Vagina (tissue), 2 donors: ENCODE measurements at places on chromosomes 1 and 21.

GRCh38 chr1:100671601-100672000 is 47.9 kb upstream of the VCAM1 start:
- DNase-seq, result no peak

DNA sequence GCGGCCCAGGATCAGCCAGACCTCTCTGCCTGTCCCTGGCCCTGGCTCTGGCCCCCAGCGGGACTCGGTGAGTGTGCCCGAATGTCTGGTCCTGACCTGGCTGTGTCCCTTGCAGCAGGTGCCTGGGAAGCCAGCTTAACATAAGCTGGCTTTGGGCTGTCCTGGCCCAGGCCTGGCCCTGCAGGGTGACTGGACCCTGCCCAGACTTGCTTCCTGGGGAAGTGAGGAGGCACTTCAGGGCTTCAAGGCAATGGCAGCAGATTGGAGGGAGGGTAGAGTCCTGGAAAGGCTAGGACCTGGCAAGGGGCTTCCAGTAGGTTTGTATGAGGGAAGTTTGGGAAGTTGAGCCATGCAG is 16.4 kb downstream of the RPS6KA1 start:
- no peak for DNase-seq

DNA sequence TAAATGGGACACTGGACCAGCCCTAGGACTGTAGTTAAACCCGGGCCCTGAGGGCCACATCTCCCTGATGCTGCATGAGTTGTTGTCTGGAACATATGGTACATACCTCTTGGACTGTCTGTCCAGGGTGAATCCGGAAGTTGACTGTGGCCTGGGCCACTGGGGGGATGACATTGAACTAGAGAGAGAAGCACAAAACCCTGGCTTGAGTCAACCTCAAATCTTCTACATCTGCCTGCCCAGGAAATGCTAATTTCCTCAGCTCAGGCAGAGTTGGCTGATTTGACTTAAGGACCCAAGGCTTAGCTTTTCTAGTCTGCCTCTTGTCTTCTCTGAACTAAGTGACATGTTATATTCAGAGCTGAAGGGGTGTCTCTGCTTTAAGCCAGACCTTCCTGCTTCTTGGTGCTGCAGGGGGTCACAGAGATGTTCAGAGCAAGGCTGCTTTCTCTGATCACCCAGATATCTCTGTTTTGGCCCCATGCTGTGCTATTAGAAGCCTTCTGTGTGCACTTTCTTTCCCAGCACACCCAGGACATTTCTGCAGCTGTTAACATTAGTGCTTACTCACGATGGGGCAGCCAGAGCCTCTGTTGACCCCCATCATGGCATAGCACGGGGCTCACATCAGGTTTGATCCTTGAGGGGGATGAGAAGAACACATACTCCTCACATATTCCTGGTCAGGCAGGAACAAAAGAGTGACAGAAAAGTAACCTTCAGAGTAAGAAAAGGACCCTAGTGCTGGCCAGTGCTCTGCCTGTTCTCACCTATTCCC is 9.6 kb downstream of the PM20D1 start:
- DNase-seq, result no peak

DNA sequence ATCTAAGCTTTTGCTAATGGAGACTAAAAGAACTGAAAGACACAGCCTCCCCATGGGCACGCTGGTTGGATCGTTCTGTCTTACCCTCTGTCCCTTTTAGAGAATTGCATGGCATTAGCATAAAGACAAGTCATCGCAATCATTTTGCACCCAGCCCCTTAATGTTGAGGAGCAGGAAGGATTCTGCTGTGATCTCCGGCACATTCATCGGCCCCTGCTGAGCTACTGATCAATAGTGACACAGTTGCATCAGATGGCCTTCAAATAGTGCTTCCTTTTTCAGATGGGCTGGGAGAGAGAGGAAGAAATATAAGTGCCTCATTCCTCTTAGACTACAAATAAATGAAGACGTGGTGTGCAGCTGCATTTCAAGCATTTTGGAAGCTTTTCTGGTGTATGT is 75.4 kb downstream of the NOS1AP start:
- DNase-seq, result no peak

- DNase-seq, result no peak
Observed at GRCh38 chr1:54806931-54807611, 5.9 kb upstream of the TTC22 start.

GRCh38 chr1:26265405-26265804 is 14.5 kb upstream of the SH3BGRL3 start:
- no peak for DNase-seq

DNA sequence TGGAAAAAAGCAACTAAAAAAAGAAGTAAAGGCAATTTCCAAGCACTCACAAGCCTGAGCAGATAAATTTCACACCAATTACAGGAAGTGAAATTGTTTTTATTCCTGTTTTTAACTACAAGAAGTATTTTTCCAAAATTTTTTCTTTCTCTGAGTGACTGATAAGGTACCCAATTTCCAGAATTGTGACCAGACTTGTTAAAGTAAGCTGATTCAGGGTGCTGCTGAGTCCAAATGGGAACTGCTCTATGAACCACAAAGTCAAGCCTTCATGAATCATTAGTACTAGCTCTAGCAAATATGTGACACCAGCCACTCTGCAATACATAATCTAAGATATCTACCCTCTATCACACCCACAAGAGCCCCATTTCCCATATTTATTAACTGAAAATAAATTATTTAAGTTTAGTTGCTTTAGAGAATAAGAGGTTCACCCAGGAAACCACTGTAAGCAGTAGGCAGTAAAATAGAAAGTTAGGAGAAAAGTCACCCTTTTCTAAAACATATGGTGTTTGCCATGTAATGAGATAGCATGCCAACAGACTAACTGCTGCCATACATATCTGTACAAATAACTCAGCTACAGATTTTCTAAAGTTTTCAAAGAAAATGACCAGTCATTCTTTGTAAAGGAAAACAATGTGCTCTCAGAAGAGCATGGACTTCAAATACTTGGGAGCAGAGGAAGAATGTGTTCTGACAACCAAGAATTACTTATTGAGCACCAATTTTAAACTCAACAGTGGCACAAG is 43.1 kb upstream of the TNFSF18 start:
- DNase-seq, result no peak

DNA sequence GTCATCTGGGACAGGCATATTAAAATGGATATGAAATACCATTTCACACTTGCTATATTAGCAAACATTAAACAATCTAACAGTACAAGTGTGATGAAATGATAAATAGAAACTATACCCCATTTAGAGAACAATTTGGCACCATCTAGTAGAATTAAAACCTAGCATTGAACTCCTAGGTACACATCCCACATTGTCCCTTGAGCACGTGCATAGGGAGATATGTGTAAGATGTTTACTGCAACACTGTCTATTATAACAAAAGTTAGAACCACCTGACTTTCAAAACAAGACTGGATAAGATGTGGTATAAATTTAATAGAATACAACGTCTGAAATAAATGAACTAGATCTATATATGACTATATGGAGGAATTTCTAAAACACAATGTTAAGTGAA is 3.8 kb downstream of the SLC22A15 start:
- no peak for DNase-seq

- DNase-seq, result no peak
Observed at GRCh38 chr1:232280910-232281309, 349.0 kb downstream of the SIPA1L2 start.

- DNase-seq, result no peak
Observed at GRCh38 chr1:156106624-156107488, 7.7 kb upstream of the LMNA start.
